ENCODE measurements at places on chromosomes 1 and 21.

- no peak for DNase-seq
Observed at GRCh38 chr1:11802616-11802972, 3.2 kb downstream of the MTHFR start.

GRCh38 chr1:172486805-172487454, 43.1 kb upstream of the PIGC start:
- DNase-seq: no peak

- no peak for DNase-seq
Observed at GRCh38 chr1:204568576-204569315, 52.5 kb downstream of the MDM4 start.

DNA sequence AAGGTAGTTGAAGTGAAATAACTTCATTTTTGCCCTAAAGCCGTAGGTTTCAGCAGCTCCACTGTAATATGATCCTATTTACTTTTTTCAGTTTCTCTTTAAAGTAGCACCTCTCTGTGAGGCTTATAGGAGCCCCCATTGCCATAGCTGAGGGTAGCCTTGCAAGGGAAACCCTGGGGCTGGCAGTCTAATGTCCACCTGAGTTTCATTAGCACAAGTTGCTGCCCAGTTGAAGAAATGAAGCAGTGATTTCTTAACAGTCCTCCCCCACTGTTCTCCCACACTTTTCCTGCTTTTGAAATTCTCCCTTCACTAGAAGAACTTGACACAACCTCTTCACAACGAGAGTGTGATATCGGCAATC, 1.5 kb downstream of the HMCN1 start:
- DNase-seq: no peak

- no peak for DNase-seq
Observed at GRCh38 chr21:42632771-42633690, 20.4 kb upstream of the PDE9A start.

- DNase-seq: no peak
Observed at GRCh38 chr1:167453123-167453522, 65.2 kb downstream of the CD247 start.

DNA sequence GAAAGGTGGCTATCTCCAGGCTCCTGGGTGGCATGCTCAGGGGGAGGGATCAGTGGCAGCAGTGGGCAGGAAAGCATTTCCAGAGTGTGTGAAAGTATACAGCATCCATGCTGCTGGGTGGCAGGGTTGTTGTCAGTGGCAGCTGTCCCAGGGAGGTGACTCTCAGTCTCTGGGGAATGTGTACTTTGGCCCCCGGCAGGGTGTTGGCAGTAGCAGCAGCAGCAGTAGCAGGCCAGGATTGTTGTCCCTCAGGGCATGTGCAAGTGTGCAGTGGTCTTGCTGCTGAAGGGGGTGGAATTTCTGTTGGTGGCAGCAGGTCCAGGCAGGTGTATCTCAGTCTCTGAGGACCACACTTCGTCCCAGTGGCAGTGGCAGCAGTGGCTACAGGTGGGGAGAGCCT, 71.7 kb upstream of the GUCA2B start:
- DNase-seq: no peak

DNA sequence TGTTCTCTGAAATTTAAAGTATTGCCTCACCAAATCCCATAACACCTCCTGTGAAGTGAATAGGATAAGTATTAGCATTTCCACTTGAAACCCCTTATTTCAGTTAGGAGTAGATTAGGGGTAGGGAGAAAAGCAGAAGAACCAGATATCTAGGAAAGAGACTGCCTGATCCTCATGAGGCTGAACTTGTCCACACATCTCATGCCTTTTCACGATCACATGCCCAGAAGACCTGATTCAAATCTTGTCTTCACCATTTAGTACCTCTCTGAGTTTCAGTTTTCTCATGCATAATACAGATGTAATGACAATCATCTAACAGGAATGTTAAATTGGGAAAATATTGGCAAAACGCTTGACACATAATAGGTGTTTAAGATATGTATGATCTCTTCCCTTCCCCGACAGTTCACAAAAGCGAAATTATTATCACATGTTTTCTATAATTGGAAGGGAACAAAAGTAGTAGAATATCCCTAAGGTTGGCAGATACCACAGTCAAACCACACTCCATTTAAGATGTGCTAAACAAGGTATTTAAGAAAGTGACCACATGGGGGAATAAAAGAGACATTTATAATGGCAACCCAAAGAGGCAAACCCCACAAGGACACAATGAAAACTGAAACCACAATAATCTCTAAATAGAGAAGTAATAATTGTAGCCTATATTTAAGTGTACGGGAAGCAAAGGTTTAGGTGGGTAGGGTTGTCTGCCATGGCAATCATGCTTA, 25.2 kb downstream of the GFI1 start:
- peak; percentile 41 for DNase-seq

GRCh38 chr1:92922356-92923035, 38.8 kb downstream of the DIPK1A start:
- DNase-seq: no peak

DNA sequence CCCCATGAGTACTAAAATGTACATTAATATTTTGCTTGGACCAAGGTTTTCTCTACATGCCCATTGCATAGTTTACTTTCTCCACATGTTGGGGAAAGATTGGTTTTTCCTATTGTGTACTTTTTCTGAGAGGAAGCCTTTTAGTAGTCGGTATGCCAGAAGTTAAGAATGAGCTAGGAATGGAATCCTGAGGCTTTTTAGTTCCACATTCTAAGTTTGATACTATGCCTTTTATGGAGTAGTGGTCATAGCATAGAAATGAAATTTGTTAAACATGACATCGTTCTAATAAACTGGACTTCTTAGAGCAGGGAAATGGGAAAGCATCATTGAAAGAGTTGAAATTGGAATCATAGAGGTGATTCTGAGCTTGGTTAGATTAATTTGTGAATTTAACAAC, 64.3 kb downstream of the BCL9 start:
- DNase-seq: no peak

DNA sequence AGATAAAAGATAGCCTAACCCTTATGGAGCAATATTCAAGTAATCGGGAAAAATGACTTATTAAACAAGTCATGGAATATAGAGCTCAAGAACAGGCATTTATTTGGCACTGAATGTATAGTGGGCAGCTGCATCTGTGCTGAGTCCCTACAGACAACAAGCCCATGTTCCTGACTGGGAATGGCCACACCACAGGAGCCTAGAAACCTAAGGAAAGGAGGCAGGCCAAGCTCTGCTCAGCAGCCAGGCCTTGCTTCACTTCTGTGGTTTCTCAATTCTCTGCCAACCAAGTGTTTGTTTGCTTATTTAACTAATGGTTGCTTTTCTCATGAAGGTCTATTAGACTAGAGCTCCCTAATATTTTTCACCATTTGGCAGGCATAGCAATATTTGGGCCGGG, 21.5 kb downstream of the AK2 start:
- DNase-seq: no peak

DNA sequence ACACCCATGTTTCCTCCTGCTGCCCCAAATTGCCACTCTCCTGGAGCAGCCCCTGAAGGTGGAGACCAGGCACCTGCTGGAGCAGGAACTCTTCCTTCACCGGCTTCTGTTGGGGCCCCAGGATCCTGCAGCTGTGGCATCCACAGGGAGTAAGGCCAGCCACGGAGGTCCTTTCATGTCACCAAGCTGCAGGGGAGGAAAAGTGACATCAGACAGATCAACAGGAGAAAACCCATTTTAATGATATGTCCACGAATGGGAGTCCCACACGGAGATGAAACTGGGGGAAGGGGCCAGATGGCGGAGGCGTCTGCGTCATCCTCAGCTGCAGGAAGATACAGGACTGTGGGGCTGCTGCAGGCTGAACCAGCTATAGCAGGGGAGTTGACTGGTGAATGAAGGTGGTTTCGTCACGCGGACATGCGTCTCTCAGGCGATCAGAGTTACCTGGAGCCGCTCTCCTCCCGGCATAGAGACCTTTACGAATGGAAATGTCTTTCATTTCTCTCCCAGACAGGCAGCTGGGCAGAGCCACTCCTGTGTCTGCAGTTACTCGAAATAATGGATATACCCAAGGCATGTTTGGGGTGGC, 9.9 kb downstream of the TP73 start:
- DNase-seq: no peak

GRCh38 chr1:160855181-160855981, 7.3 kb downstream of the CD244 start:
- DNase-seq: no peak

DNA sequence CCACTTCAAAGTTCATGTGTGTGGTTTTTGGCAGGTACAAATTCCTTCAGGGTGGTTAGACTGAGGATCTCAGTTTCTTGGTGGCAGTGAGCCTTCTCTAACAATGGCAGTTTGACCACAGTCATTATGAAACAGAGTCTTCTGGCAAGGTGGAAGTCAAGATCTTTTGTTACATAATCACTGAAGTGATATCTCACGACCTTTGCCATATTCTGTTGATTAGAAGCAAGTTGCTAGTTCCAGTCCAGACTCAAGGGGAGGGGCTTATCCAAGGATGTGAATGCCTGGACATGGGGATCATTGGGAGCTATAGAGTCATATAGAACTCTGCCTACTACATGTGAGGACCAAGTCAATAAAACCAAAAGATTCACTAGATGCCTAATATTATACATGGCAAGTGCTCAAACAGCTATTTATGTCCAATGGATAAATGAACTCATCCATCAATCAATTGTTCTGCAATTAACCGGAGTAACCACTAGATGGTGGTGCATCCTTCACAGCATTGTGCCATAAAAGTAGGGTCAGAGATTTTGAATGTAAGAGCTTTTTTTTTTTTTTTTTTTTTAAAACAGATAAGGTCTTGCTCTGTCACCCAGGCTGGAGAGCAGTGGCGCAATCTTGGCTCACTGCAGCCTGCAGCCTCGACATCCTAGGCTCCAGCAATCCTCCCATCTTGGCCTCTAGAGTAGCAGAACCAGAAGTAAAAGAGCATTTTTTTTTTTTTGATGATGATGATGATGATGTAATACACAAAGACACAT, 131.9 kb downstream of the CRB1 start:
- DNase-seq: peak; percentile 59

DNA sequence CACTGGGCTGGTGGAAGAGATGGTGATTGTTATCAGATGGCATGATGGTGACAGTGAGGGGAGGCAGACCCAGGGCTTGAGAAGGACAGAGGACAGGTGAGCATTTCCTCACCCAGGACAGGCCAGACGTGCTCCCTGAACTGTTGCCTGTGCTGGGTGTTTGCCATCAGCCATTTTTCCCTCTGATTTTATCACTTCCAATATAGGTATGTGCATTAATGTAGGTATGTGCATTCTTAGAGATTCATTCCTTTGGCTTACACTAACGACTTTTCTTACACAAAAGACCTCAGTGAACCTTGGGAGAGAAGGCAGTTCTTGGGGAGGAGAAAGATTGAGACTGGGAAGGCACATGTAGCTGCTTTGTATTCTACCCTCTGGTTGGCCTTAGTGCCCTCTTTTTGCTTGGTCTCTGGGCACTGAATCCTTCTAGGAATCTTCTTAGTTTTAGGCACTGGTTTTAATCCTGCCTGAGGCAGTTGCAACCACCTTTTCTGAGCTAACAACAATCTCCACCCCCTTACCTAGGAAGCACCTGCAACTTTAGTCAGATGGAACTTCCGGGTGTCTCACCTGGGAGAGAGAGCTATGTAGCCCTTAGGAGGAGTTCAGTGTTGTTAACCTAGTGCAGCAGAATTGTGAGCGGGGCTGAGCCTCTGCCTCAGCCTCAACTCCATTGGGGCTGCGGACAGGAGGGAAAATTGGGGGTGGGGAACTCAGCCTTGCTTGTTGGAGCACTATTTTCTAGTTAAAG, 30.9 kb downstream of the C1orf116 start:
- no peak for DNase-seq

DNA sequence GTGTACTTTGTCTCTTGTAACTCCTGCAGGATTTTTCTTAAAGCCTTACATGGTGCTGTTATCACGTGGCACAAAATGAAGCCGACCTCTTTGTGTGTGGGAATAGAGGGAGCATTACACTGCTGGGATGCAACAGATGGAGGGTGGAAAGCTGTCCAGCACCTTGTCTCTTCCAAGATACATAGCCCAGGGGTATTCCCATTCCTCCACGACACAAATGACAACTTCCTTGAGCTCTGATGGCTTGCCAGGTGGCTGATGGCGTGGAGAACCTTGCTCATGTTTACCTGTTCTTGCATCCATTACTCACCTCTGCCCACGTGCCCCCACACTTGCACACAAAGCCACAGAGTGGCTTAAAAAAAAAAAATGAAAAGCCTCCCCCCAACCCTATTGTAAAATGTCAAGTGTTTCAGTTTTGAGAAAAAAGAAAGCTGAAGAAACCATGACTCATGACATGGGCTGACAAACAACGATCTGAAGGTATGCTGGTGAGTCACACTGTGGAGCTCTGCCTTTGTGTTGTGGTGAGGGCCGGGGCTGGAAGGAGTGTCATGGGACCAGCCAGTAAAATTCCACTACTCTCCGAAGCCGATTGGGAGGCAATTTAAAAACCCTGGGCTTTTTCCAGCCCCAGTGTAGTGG, 32.0 kb upstream of the ATP5PO start:
- peak; percentile 97 for DNase-seq

- peak; percentile 12 for DNase-seq
Observed at GRCh38 chr1:24898152-24898908, 31.7 kb downstream of the RUNX3 start.

DNA sequence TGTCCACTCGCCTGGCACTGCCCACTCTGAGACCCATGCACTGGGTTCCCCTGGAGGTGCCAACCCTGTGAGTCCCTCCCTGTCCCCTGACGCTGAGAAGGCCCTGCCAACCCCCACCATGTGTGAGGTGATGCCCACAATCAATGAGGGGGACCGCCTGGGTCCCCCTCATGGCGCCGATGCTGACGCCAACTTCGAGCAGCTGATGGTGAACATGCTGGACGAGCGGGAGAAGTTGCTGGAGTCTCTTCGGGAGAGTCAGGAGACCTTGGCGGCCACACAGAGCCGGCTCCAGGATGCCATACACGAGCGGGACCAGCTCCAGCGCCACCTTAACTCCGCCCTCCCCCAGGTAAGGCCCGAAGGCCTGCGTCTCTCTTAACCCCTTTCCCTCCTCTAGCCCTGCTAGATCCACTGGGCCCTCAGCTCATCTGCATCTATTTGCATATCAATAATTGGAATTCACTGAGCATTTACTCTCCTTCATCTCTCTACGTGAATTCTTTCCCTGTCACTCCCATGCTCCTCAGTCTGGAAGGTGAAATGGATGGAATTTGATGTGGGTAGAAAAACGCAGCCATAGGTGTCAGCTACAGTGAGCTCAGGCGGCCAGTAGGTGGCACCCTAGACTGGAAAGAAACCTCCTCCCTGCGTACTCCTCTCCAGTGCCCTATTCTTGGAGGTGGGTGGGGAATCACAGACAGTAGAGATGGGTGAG, 12.8 kb downstream of the PPFIA4 start:
- peak; percentile 80 for DNase-seq

GRCh38 chr1:4062992-4063391, 162.9 kb upstream of the C1orf174 start:
- no peak for DNase-seq

DNA sequence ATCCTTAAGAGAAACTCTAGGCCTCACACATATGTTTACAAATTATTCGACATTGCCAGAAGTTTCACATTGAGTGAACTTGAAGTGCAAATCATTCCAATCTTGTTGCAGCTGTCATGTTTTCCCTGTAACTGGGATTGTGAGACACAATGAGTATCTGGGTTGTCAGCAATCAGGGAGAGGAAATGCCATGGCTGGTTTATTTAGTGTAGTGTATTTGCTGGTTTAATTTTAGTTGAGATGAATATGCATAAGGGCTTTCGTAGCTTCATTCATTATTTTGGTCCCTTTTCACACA, 54.2 kb upstream of the USP1 start:
- no peak for DNase-seq

GRCh38 chr21:34520764-34521508, 8.9 kb upstream of the KCNE1 start:
- no peak for DNase-seq

GRCh38 chr21:29817450-29817849, 122.3 kb downstream of the GRIK1 start:
- no peak for DNase-seq

- DNase-seq: no peak
Observed at GRCh38 chr1:63238721-63239120, 83.6 kb upstream of the FOXD3 start.
